ENCODE measurements at places on chromosomes 6 and 20. TPM values are rescaled to one million over a fixed set of nuclear protein-coding genes. Genes with fewer than 3 reads are reported as not detected.

- no peak for DNase-seq
- no peaks in the 10 kb centered on the region for H3K27me3 ChIP-seq
- H3K4me1 ChIP-seq: no peaks in the 10 kb centered on the region
- H3K36me3 ChIP-seq: no peaks in the 10 kb centered on the region
Measured at GRCh38 chr6:90403489-90404381, 107.1 kb upstream of the BACH2 start.

DNA sequence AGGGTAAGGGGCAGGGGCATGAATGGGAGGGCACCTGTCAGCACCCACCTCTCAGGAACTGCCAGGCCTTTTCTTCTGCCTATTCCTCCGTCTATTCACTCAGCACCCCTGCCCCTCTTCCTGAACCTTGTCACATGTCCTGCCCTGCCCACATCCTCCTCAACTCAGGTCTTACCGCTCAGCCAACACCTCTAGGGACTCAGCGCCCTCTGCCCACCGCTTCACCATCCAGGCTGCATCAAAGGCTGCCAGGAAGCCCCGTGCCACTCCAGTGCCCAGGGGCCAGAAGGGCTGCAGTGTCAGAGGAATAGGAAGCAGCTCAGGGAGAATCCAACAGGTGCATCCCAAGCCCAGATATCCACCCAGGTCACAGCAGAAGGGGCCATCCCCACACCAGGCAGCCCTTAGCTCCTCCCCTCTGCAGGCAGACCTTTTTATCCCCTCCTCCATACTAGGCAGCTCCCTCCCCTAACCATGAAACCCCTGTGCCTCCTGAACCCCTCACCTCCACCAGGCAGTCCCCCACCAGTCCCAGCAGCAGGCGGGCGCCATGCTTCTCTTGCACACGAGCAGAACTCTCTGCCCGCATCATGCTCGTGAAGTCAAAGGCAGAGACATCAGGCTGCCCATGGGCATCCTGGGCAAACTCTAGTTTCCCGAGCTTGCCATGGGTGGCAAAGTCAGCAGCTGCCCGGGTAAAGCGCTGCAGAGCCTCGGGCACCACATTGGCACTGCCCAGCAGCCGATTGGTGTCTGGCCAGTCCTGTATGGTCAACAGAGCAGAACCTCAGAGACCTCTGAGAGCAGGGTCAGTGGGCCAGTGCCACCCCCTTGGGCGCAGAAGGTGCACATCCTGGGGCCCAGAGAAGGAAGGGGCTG is 5.5 kb downstream of the MICAL1 start:
- no peak overlapping the region for H3K27ac ChIP-seq
- no peak overlapping the region for H3K4me3 ChIP-seq
- peaks cover 21% of the 10 kb centered on the region for H3K36me3 ChIP-seq

GRCh38 chr6:4365686-4366085 is 230.3 kb upstream of the ECI2 start:
- no peak for DNase-seq
- no peak overlapping the region for H3K4me3 ChIP-seq
- H3K4me1 ChIP-seq: peaks cover 14% of the 10 kb centered on the region
- no peak overlapping the region for H3K27ac ChIP-seq
- H3K27me3 ChIP-seq: no peaks in the 10 kb centered on the region

DNA sequence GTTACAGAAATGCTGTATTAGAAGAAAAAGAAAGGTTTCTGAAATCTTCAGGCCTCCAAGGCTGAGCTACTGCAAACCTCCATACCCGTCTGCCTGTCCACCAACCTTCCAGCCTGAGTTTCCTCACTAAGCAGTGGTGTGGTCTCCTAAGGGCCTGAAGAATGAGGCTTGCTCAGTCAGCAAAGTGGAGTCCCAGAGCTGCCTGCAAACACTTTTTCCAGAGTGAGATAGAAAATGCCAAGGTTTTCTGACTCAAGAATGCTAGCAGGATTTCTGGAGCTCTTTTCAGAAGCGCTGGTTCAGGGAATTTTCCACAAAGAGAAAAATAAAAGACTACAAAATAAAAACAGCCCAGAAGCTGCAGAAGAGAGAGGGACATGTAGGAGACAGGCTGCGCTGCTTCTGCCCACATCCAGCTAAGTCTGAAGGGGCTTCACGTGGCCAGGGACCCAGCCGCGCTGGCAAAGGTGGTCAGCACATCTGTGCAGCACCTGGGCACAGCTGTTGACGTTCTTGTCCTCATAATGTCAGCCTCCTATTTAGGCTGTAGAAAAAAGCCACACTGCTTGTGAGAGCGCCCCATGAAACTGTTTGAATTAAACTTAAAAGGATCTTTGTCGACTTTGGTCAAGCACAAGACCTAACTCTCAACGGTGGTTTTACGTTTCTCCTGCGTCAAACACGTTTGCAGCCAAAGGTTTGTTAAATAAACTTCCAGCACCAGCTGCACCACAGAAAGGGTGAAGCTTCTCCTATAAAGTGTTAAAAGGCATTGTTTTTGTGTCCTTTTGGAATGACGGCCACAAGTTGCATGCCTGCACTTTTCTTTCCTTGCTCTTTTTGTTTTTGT is 209.0 kb downstream of the THBS2 start:
- H3K27ac ChIP-seq: no peak overlapping the region
- no peaks in the 10 kb centered on the region for H3K4me1 ChIP-seq
- H3K27me3 ChIP-seq: no peaks in the 10 kb centered on the region
- H3K4me3 ChIP-seq: no peak overlapping the region
- no peaks in the 10 kb centered on the region for H3K36me3 ChIP-seq
- no peak for DNase-seq

DNA sequence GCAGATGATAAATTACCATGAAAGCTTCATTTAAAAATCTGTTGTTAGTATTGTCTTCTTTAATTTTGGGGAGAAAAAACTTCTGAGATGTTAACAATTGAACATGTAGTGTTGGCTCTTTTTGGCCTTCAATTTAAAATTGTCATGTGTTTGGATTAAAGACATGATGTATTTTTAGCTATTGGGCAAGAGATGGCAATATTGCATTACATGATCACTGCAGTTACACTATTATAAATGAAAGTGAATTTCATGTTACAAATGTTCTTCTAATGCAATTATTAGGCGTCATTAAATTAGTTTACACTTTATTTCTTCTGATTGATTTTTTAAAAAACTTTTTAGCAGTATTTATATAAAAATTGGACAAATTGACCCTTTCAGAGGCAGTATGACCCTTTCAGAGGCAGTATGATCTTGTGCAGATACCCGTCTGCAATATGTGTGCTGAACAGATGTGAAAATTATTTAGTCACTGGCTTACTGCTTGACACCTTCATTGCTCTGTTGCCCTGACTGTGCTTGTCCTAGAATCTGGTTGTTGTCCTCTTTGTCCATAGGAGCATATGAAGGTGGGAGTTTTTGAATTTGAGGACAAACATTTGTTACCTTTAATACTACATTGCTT is 25.8 kb downstream of the CDKAL1 start:
- H3K36me3 ChIP-seq: no peaks in the 10 kb centered on the region
- no peak overlapping the region for H3K4me3 ChIP-seq
- no peaks in the 10 kb centered on the region for H3K4me1 ChIP-seq
- H3K27me3 ChIP-seq: no peaks in the 10 kb centered on the region

DNA sequence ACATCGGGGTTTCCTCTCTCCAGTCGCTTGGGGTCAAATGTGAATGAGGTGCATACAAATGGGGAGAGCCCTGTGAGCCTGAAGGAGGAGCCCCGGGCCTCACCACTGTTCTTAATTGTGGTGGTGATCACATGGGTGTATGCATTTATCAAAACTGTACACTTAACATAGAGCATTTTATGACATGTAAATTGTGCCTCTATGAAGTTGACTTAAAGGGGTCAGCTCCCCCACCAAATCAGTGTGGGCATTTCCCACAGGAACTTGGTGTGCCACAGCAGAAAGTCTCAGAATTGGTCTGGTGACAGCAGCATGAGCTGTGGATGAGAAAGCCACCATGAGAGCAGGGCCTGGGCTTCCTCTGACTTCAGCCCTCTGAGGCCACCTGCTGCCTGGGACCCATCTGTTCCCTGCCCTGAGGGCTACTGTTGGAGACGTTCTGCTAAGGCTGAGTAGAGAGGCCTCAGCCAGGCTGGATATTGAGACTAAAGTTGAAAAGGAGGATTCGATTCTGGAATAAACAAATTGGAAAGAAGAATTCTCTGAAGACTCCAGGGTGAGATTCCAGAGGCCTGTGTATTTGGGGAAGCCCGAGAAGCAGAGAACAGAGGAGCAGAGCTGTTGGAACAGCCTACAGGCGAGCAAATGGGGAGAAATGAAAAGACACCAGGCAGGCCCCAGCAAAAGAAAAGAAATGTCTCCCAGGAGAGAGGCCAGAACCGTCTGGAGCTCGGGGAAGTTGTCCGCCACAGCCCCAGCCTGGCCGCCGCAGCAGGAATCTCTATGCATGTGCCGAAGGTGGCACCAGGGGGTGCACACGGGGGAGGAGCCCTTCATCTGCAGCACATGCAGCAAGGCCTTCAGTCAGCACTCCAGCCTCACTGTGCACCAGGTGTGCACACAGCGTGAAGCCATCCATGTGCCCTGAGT is 37.6 kb upstream of the XRN2 start:
- H3K4me3 ChIP-seq: no peak overlapping the region
- no peaks in the 10 kb centered on the region for H3K36me3 ChIP-seq
- no peak for DNase-seq

Gene RCAN2
- 224 TPM for total RNA-seq

Data from heart left ventricle (tissue), 16 donors.